ENCODE measurements at places on chromosomes 2 and 18.

- DNase-seq, result no peak
These were observed 159.5 kb downstream of the SEPTIN10 start for GRCh38 chr2:109454304-109454703.

GRCh38 chr2:73070643-73071359, 711 bp downstream of the SFXN5 start:
- DNase-seq, result peak; percentile 36

- no peak for DNase-seq
These were observed 656.6 kb downstream of the GALR1 start for GRCh38 chr18:77906103-77906892.

DNA sequence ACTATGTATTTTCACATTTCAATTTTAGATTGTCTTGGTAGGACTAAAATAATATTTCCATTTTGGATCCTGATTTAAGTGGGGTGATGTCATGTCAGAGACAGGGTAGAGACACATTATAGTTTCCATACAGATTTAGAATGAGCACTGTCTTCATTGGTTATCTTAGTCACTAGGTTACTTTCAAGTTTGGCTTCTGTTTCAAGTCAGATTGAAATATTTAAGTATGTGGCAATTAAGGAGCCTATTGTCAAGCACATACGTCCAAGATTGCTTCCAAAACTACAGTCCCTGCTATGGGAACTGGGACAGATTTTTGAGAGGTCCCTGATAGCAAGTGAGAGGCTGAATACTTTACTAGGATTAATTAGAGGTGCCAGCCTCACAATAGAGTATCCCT, 89.2 kb upstream of the FAM117B start:
- DNase-seq, result peak; percentile 9

DNA sequence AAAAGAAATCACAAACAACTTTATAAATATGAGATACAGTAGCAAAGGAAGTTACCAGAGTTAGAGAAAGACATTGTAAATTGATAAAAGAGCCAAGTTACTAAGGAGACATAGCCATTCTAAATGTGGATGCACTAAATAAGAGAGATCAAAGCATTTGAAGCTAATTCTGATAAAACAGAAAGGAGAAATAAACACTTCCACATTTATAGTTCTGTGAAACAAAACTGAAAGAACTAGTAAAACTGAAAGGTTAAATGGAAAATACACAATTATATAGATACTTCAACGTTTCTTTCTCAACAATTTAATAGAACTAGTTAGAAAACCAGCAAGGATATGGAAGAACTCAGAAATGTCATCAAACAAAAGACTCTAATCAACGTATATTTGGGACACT, 309.0 kb upstream of the CDH2 start:
- no peak for DNase-seq

Data from fibroblast of skin of right biceps (primary cell).